CD4-positive, alpha-beta T cell treated with Interferon alpha-2 for 1 hour (primary cell): ENCODE measurements at places on chromosomes 5 and 9.

GRCh38 chr5:2256691-2257280, 374.1 kb upstream of the IRX4 start:
- no peak for DNase-seq

- DNase-seq = no peak
Observed at GRCh38 chr5:139694556-139695177, 46.5 kb downstream of the CXXC5 start.

GRCh38 chr5:10439692-10440091, 2.0 kb upstream of the ROPN1L start:
- no peak for DNase-seq

DNA sequence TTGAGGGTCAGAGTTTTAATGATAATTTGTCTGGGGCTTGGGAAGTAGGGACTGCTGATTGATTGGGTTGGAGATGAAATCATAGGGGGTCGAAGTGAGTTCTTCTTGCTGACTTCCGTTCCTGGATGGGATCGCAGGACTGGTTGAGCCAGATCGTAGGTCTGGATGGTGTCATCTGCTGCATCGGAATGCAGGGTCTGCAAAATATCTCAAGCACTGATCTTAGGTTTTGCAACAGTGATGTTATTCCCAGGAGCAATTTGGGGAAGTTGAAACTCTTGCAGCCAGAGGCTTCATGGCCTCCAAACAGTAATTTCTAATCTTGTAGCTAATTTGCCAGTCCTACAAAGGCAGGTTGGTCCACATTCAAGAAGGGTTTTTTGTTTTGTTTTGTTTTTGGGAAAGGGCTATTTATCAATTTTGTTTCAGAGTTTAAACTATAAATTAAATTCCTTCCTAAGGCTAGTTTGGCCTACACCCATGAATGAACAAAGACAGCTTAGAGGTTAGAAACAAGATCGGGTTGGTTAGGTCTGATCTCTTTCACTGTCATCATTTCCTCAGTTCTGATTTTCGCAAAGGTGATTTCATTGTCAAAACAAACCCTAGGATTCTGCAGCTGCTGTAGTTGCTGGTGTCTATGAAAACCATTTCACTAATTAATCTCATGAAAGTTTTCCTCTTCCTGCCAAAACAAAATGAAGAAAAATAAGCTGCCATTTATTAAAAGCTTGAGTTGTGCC, 388.0 kb downstream of the TMEM232 start:
- DNase-seq = no peak

DNA sequence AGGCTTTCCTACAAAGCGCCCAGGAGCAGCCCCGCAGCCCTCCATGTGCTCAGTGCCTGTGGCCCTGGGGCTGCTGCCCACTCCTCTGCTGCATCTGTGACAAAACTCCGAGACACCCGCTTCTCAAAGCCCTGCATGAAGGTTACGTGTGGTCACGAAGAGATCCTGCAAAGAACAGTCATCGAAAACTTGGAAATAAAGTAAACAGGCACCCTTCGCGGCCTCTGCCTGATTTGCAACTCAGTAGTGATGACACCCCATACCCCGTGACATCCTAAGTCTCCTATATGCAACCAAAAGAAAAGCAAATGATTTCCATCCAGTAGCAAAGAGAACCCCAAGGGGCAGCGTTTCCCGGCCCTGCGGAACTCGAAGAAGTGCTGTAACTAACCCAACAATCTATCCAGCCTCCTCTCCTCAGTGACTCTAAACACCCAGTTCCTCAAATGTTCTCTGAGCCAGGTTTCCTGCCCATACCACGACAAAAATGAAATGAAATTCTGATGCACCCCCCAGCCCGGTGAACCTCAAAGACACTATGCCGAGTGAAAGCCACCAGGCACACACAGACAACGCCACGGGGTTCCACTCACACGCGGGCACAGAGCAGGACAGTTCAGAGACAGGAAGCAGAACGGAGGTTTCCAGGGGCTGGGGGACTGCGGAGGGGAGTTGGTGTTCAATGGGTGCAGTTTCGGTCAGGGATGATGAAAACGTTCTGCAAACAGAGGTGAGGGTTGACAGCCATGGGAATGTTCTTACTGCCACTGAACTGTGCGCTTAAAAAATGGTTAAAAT, 19.0 kb downstream of the NACC2 start:
- peak; percentile 30 for DNase-seq

DNA sequence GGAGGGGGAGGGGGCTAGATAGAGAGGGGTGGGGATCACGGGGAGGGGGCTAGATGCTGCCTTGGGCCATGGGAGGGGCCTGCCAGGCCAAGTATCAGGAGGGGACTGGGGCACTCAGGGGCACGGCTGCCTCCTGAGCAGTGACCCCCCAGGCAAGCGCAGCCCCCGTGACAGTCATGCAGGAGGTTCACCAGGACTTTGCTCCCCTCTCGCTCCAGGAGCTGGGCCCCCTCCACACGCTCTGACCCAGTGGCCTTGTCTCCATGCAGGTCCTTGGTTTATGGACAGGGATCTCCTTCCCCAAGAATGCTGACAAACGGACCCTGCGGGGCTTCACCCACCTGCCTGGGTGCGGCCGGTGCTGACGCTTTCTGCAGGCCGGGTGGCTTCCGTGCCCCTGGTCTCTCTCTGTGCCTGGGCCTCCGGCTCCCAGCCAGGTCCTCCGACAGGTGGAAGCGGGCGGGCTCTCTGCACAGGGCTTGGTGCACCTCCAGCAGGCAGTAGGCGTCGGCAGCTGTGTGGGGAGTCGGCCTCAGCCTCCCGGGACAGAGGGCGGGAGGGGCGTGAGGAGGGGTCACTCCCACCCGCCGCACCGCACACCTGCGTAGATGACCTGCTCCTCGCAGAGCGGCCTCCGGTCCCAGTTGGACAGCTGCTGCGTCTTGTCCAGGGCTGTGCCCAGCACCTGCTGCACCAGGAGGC, 46.8 kb upstream of the NRARP start:
- DNase-seq = no peak

DNA sequence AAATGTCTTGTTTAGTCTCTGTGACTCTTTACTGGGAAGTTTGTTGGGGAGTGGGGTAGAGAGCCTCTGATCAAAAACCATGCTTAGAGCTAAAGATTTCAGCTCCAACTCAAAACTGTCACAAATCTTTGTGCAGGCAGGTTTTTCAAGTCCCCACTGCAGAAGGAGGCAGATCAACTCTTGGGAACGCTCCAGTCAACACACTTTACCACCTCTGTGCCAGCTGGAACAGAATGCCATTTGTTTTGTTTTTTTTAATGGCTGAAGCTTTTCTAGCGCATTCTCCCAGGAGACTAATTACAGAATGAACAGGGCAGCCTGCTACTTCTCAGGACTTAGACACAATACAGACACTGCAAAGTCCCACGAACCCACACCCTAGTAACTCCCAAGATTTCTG, 17.9 kb upstream of the LHX6 start:
- DNase-seq = no peak

DNA sequence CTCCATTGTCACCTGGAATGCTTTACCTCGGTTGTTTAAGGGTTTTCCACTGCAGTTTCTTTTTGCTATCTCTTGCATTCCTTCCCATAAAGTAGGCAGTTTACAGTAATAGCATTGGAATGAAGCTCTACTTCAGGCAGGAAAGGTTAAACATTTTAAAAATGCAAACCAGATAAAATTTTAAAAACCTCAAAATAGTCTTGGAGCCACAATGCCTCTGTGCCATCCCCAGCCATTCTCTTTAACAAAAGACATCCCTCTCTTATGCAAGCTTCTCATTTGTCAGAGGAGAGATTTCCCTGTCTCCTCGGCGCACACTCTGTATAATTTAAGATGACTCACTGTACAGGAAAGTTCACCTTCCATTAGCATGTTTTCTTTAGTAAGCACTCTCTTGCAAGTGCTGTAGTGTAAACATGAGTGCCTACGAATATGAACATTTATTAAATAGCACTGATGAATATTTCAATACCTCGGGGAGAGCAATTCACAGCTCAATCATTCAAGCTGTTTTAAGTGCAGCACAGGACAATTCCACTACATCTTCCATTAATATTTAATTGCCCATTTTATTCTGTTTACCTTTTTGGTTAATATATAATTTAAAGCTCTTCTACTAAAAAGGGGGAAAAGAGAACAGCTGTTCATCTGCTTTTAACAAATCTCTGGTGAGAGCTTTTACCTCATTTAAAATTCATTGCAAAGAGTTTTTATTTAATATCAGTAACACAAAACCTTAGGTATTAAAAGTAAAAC, 343.6 kb downstream of the SPATA31D1 start:
- DNase-seq = no peak

DNA sequence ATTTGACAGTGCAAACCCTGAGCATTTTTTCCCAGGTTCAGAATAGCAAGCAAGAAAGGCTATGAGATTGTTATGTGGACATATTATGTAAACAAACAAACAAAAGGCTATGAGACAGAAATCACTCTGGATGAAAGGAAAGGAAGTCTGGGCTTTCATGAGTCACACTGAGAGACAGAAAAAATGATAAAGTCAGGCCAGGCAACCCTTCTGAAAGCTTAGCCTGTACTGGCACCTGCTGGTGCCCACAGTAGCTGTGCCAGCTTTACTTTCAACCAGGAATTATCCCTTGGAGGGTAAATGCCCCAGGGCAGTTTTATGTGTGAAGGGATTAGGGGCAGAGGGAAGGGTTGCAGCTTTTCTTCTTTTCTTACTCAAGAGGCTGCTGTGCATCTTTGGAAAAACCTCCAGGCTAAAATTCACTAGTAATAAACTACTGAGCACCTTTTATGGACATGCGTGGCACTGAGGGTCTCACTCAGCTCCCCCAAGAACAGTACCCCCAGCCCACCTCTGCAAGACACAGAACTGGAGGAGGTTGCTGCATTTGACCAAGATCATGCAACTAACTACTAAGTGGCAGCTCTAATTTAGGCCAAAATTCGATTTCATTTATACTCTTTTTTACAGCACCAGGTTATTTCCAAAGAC, 41.7 kb downstream of the ACTL7B start:
- DNase-seq = no peak

DNA sequence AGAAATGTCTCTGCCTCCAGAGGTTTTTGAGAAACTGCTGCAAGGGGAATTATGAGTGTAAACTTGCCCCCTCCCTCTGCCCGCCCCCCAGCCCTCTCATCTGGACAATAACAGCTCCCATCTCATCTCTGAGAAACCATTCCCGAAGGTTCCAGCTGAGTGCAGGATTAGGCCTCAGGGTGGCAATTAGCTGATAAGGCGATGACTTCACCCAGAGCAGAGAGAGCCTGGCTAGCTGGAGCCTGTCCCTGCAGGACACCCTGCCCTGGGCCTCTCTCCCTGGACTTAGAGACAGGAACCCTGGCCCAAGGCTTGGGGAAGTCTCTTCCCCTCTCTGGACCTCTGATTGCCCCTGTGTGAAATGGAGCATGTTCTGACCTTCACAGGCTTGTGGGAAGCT, 45.7 kb upstream of the HAND1 start:
- no peak for DNase-seq

GRCh38 chr9:137685741-137686420, 67.1 kb downstream of the EHMT1 start:
- no peak for DNase-seq

- DNase-seq = no peak
Observed at GRCh38 chr5:84249918-84250630, 134.6 kb downstream of the EDIL3 start.

DNA sequence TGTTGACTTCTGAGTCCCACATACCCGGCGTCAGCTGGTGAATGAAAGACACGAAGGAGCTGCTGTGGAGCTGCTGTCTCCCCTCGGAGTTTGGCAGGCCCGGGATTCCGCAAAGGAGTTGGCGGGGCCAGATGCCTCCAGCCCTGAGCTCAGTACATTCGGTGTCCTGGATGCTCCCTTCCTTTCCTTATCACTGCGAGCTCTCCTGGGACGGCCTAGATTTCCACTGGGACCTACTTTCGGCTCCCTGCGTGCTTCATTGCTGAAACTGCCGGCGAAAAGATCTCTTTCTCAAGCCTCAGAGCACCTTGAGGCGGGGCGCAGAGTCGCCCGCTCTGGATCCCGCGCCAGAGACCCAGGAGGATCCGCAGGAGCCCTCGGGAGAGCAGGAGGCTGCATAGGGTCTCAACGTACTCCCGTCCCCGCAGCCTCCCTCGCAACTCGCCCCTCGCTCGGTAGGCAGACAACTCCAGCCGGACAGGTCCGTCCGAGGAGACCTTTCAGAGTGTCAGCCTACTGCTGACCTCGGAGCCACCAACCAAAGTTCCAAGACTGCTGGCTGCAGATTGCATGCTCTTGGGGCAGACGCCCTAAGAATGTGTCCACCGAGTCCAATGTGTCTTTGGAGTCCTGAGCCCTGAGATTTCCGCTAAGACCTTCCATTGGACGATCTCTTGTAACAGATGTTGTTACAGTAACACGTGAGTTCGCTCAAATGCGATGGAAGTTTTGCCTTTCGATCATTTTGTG, 6.1 kb downstream of the ANXA2R start:
- DNase-seq = no peak

DNA sequence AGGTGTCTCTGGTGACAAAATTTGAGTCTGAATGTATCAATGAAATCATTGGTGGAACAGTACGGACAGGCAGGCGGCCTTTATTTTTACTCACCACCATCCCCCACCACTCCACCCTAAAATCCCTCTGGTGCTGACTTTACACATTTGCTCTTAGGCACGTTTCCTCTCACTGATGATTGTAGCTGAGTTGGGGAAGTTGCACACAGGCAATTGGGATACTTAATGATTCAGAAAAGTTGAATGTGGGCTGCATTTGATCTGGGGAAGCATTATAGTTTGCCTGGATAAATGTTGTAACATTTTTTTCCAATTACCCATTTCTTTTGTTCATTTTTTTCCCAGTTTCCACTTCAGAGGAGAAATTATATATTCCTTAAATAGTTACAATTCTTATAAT, 658.4 kb downstream of the TLR4 start:
- DNase-seq = no peak

GRCh38 chr5:123033157-123033671, 3.3 kb downstream of the PPIC start:
- no peak for DNase-seq

DNA sequence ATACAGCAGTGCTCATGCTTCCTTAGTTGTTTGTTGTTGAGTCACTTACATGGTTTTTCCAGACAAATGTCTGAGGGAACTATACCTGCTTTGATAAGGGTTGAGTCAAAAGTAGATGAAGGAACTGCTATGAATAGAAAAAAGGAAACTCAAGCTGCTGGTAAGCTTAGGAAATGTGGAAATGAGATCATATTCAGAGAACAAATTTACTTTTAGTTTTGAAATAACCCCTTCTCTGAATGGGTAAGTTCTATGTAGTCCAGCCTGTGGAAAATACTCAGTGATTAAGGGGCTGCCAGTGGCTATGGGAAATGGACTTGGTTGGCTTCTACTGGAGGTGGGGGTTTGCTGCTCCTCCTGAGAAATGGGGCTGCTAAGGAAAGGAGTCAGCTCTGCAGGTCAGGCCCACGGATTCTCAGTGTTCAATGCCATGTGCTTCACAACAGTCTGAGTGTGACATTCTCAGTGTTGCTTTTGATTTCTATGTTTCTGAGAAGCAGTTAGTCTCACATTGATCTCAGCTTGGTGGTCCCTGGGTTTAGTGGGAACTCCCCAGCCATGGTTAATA, 47.7 kb upstream of the GLRX start:
- no peak for DNase-seq
